RCC 7860 (cell line): ENCODE measurements at places on chromosomes 4 and X.

GRCh38 chrX:106698693-106699092 lies 27.8 kb upstream of the RNF128 start:
- DNase-seq, result peak; percentile 45

DNA sequence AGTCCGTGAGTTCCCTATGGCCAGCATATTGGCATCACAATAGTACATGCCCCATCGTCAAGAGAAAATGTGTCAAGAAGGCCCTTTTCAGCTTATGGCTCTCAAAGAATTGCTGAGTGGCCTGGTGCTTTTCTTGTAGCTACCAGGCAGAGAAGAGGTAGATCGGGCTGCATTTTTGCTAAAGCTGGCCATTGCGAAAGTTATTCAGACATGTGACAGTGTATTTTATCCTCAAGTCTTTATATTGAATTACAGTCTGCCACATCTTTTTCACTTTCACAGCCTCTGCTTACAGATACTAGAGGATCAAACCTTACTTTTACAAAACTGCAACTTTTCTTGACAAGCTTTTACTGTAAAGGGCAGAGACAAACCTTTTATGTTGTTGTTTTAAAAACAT lies 261.5 kb upstream of the IGFBP7 start:
- DNase-seq, result no peak

DNA sequence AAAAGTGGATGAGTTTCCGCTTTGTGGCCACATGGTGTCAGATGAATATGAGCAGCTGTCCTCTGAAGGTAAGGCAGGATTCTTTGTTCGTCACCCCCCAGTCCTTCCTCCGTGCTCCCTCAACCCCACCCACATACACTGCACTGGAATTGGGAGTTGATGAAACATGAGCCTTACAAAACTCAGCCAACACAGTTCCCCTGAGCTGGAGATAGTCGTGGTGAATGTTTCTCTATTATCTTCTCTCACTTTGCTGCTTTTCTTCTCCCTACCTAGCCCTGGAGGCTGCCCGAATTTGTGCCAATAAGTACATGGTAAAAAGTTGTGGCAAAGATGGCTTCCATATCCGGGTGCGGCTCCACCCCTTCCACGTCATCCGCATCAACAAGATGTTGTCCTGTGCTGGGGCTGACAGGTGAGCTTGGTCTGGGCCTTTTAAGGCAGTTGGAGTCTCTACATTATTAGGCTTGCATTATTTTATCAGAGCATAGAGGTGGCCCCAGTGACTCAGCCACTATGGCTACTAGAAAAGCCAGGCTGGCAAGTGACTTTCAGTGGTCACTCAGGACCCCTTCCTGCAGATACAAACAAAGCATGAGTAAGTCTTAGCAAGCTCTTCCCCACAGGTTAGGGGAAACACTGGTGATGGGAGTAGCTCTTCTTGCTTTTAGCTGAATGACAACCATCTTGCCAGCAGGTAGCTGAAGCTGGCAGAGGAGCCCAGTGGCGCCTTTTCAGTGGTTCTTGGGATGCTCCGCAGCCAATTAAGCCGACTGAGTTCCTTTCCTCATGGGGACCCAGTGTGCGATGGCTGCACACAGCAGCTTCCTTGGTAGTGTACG lies 1.6 kb downstream of the RPL10 start:
- DNase-seq, result peak; percentile 10

GRCh38 chr4:37666625-37667071 lies 19.5 kb downstream of the RELL1 start:
- peak; percentile 98 for DNase-seq

- no peak for DNase-seq
These were observed 22.3 kb upstream of the RASGEF1B start for GRCh38 chr4:81494031-81494431.
